Activated T-cell treated with anti-CD3 and anti-CD28 coated beads for 24 hours (primary cell): ENCODE measurements at places on chromosomes 12 and 14.

- no peak for DNase-seq
Measured at GRCh38 chr14:68507544-68508081, 285.3 kb downstream of the ZFP36L1 start.

GRCh38 chr12:38053655-38054464 lies 262.7 kb upstream of the ALG10B start:
- DNase-seq, result no peak

DNA sequence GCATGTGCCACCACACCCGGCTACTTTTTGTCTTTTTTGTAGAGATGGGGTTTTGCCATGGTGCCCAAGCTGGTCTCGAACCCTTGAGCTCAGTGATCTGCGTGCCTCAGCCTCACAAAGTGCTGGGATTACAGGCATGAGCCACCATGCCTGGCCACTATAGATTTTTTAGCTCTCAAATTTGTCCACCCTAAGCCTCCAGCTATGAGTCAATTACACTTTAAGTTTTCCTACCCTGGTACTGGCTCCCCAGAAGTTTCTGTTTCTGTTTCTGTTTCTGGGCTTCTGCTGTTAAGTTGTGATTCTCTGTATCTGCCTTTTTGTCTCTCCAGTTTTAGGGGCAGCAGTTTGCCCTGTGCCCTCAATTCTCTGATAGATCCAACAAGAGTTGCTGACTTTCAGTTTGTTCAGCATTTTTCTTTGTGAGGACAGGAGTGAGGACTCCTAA lies 4.4 kb upstream of the TINF2 start:
- no peak for DNase-seq

- no peak for DNase-seq
Measured at GRCh38 chr12:116015525-116015924, 262.0 kb downstream of the MED13L start.

DNA sequence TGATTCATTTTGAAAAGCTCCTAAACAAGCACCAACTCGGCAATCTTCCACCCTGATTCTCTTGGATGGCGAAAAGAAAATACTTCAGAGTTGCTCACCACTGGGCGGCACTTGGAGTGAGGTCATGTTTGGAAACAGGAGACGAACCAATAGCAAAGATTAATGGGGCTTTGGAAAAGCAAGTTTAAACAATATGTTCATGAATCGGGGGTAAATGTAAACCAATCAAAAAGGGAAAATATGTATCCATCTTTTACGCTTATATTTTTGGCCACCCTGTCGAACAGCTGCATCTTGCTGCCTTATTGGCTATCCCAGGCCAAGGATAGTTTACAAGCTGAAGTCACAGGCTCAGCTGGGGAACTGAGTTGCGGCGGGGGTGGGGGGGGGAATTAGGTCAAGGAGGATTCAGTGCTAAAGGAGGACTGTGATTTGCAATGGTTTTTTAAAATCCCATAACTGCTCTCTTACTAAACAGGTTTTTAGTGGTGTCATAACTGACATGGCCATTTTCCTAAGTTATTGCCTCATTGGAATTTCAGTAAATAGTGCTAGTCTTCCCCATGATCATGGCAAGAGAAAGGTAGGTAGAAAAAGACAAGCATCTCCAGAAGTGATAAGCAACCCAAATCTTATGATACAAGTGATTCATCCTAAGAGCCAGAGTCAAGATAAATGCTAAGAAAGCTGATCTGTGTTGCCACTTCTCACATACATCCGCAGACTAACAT lies 210.6 kb downstream of the PHLDA1 start:
- DNase-seq, result no peak

DNA sequence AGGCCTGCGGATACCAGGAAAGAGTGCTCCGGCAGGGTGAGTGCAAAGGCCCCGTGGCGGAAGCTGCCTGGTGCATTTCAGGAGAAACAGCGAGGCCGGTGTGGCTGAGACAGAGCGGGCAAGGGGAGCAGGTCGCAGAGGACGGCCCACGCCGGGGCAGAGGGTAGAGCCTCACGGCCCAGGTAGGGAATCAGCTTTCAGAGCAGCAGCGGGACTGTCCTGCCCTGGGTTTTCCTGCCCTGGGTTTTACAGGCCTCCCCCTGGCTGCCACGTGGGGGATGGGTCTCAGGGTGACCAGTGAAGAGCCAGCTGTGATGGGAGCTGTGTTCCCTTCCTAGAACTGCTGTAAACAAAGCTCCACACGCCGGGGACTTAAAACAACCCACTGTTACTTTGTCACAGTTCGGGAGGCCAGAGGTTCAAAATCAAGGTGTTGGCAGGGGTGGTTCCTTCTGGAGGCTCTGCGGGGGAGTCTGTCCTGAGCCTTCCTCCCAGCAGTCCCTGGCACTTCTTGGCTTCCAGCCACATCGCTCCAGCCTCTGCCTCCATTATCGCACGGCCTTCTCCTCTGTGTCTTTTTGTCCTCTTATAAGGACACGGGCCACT lies 10.4 kb downstream of the NCOR2 start:
- no peak for DNase-seq

- DNase-seq, result no peak
Measured at GRCh38 chr12:102631274-102631673, 150.9 kb upstream of the IGF1 start.

- no peak for DNase-seq
Measured at GRCh38 chr12:62632411-62632918, 165.8 kb downstream of the MON2 start.

GRCh38 chr12:64194333-64195149 lies 27.6 kb downstream of the KICS2 start:
- DNase-seq, result no peak

GRCh38 chr12:27987331-27987730 lies 14.8 kb upstream of the PTHLH start:
- DNase-seq, result no peak

DNA sequence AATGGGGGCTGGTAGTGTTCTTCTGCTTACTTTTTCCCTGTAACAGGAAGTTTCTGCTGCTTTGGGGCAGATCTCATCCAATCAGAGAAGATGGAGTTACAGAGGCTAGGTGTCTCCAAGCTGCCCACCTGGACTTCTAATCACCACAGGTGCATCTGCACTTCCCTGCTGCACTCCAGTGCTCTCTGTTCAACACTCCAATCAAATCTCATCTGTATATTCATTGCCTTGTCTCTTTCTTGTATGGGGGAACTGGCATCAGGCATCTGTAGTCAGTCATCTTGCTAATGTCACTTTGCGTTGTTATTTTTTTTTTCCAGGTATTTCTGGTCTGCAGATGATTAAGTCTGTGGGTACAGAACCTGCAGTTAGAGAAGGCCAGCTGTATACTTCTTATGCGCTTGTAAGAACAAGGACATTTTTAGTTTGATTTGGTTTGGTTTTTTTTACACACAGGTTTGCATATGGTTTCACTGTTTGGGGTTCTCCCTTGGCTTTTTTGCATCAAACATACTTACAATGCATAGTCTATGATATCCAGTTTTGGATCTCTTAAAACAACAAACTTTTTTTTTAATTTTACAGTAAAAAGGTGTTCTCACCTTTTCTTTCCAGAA lies 116.0 kb downstream of the METTL25 start:
- no peak for DNase-seq

GRCh38 chr12:94192506-94192905 lies 44.1 kb downstream of the PLXNC1 start:
- DNase-seq, result no peak

DNA sequence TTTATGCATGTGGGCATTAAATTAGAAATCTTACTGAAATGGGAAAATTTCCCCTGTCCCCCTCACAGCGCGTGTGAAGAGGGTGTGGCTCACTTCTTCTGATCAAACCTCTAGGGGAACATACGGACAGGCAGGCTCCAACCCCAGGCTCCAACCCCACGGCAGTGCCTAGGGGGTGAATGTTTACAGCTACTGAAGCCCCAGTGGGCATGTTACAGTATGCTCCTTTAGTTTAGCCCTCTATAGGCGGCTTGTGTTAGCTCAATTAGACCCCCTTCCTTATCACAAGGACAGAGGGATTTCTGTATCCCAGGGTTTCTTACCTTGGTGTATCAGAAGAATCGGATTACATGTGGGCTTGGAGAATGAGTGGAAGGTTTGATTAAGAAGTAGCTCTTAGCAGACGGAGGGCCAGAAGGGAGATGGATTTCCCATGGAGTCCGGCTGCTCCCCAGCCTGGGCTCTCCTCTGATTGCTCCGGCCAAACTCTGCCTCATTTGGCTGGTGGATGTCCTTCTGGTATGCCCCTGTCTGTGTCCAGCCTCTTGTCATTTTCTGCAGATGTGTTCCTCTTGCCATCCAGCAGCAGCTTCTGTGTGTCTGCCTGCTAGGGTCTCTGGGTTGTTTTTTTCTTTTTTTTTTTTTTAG lies 223.7 kb downstream of the TMTC2 start:
- no peak for DNase-seq

- DNase-seq, result peak; percentile 27
Measured at GRCh38 chr12:79927772-79928474, 7.0 kb downstream of the PPP1R12A start.

DNA sequence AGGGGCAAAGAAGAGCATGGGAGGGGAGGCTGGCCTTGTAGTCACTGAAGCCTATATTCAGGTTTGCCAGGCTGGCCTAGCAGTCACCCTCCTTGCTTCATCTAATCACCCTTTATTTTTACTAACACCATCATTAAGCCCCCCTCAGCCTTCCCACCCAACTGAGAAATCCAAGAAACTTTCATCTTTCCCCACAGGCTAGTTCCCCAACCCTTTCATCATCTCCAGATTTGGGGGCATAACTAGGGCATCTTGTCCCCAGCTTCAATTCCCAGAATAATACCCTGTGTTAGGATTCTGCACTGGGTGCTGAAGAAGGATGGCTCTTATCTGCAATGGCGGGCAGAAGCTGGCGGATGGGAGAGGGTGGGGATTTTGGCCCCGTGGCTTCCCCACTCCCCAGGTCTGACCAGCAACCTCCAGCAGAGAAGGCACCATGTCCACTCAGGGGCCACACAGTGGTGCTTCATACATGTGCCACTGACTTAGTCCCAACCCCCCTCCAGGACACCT lies 6.9 kb downstream of the PCK2 start:
- no peak for DNase-seq

- DNase-seq, result no peak
Measured at GRCh38 chr12:88338486-88338885, 196.4 kb downstream of the TMTC3 start.

GRCh38 chr14:76773956-76774820 lies 12.9 kb downstream of the VASH1 start:
- no peak for DNase-seq
